Progenitor cell of endocrine pancreas (in vitro differentiated cells): ENCODE measurements at places on chromosomes 4 and X. TPM values are rescaled to one million over a fixed set of nuclear protein-coding genes. Genes with fewer than 3 reads are reported as not detected.

DNA sequence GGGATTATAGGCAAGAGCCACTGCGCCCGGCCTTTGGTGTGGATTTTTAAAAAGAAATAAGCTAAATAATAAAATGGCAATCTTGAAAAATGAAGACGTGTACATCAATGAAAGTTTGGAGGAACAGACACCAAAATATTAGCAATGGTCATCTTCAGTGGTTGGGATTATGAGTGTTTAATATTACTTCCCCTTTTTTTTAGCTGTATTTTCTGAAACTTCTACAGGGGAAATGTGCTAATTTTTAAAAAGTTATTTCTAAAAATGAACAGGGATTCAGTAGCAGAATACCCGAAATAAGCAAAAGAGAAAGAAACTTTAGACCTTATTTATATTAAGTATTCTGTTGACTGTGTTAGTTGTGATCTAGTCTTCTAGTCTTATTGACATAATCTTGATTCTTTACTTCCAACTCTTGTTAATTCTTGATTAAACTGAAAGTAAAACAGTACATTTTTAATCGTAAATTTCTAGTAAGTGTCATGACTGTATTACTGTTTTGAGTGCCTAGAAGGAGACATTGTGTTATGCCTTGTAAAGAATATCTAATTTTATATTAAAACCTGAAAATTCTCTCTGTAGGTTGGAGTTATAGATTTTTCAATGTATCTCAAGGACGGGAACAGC lies 51.3 kb downstream of the RUFY3 start:
- no peak for DNase-seq

- DNase-seq = no peak
These were observed 138.0 kb downstream of the ZNF674 start for GRCh38 chrX:46407036-46407752.

DNA sequence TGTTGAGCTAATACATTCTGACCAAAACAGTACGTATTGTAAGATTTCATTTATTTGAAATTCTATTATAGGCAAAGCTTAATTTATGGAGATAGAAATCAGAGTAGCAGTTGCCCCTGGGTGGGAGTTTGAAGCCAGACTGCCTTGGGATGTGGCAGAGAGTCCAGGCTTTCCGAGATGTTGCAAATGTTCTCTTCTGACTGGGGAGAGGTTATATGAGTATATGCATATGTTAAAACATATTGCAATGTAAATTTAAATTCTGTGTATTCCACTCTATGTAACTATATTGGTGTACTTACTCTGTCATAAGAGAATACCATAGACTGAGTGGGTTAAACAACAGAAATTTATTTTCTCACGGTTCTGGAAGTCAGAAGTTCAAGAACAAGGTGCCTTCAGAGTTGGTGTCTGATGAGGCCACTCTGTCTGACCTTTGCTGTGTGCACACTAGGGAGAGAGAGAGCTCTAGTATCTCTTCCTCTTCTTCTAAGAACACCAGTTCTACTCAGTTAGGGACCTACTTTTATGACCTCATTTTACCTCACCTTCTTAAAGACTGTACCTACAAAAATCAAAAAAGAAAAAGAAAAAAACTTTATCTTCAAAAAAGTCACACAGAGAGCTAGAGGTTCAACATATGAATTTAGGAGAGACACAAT lies 299.3 kb upstream of the HS3ST1 start:
- no peak for DNase-seq

Gene CYP2U1
- total RNA-seq = 5.2 and 6.1 TPM in 2 replicates
